Right forelimb (tissue), 1 donor: ENCODE measurements at places on chromosomes 11 and 22.

DNA sequence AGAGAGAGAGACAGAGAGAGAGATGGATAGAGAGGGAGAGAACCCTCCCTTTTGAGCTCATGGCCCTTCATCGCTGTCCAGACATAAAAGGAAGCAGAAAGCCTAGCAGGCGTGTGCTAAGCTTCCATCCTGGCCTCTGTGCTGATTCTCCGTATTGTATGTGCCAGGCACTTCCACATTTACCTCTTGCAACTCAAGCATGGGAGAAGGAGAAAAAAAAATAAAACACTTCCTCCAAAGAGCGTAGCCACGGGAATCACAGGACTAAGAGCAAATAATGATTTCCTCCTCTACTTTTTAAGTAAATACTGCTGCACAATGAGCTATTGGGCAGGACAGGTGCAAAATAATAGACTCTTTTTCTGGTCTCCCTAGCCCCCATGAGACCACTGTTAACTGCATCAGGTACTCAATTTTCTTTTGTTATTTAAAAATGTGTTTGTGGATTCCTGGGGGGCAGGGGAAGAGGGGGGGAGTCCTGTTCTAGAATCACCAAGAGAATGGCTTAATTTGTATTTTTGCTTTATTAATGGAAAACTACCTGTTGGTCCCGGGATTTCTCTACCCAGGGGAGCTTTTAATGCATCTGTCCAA, 154.3 kb downstream of the NXPE2 start:
- DNase-seq: no peak

DNA sequence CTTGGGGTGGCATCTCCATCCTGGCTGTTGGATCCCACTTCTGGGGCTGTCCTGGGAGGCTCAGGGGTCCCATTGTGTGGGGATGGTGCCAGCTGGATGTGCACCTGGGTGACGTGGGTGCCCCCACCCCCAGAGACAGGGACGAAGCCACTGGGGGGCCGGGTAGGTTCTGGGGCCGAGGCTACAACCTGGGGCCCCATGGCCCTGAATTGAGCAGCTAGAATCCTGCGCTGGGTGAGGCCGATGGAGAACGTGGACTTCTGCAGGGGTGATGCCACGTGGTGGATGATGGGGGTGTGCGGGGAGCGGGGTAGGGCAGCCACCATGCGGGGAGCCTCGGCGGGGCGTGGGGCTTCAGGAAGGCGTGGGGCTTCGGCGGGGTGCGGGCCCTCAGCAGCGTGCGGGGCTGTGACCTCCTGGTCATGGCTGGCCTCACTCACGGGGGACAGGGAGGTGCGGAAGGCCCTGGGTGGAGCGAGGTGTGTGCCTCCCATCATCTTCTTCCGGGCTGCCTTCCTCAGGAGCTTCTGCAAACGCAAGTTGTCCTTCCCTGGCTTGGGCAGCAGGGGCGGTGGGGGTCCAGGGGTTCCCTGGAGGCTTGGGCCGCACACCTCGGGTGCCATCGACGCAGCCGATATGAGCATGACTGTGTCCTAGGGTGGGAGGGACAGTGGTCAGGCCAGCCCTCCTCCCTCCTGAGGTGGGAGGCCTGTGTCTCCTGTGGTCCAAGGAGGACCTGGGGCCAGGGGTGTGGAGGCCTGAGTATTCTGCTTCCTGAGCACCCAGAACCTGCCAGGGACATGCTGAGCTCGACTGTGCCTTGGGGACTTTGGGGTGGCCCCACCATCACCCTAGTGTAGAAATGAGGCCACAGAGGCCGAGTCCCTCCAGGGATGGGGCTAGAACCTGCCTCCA, 1.5 kb downstream of the PRR33 start:
- no peak for DNase-seq

DNA sequence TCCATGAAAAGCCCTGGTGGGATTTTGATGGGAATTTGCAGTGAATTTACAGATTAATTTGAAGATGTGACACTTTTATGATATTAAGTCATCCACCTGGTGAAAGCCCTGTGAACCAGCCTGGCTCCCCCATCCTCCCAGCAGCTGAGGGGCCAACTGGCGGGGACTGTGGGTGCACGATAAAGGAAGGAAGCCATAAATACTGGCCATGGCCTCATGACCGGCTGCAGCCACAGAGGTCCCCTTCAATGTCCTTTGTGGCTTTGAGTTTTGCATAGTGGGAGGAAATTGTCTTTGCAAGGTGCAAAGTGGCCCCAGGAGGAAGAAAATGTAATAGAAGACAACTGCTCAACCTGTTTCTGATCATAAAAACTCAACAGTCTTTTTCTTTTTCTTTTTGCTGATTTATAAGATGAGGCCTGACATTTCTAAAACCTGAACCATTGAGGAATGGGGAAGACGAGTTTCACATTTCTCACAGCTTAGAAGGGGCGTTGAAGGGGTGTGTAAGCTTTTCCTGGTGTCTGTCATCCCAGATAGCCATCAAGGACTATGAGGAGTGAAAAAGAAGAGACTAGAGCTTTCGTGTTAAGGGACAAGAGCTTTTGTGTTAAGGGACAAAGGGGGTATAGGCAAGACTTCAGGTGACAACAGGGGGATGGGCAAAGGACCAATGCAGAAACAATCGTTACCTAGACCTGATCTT, 6.3 kb upstream of the NDUFV1 start:
- no peak for DNase-seq

DNA sequence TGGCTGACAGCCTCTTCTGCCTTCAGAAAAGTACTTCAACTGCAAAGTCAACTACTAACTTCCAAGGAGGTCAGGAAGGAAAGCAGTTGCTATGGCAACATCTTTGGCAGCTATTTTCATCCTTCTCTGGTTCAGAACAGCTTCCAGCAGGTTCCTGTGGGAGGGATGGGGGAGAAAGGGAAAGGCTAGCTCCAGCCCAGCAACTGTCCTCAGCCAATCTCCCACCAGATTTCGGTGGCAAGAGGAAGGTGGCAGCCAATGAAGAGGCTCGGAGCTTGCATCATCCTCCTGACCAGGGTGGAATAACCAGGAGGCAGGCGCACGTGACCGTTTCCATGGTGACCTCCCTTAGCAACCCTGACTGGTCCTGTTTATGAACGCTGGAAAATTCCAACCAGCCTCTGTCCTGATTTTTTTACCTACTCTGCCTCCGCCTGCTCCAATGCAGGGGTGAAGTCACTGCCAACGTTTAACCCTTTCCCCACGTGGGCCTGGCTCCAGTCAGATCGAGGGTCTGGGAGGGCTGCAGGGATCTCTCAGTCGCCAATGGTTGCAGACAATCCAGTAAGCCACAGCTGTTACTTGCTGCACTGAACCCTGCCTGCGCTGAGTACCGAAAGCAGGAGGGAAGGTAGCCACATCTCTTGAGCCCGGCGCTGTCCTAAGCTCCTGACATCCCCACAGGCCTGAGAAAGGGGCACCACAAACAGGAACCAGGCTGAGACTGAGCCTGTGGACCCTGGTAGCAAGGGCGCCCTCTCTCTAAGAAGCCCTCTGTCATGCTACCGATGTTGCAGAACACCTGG, 11.2 kb upstream of the MALAT1 start:
- DNase-seq: peak; percentile 95

- no peak for DNase-seq
Measured at GRCh38 chr11:61181489-61181888, 20.3 kb upstream of the VPS37C start.

- no peak for DNase-seq
Measured at GRCh38 chr11:10906521-10906920, 48.7 kb upstream of the ZBED5 start.

DNA sequence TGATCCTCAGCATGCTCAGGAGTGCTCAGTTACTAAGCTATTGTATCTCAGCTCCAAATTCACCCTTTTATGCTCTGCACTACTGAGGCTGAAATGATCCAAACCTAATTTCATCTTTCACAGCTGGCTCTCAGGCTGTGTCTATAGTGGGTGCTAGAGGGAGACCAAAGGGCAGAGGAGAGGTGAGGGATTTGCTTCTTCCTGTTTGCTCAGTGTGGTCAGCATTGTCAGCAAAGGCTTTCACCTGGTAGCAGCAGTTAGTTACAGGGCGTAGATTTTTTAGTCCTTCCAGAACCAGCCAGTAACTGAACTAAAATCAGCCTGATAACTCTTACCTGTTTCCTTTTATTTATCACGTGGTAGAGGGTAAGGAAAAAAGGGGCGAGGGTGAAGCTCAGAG, 33.2 kb downstream of the XRCC6 start:
- no peak for DNase-seq

- DNase-seq: peak; percentile 34
Measured at GRCh38 chr11:1130276-1131032, 27.3 kb upstream of the MUC5AC start.

- no peak for DNase-seq
Measured at GRCh38 chr11:91794146-91794545, 430.5 kb upstream of the FAT3 start.

- DNase-seq: no peak
Measured at GRCh38 chr11:77147668-77148321, 19.7 kb downstream of the MYO7A start.

DNA sequence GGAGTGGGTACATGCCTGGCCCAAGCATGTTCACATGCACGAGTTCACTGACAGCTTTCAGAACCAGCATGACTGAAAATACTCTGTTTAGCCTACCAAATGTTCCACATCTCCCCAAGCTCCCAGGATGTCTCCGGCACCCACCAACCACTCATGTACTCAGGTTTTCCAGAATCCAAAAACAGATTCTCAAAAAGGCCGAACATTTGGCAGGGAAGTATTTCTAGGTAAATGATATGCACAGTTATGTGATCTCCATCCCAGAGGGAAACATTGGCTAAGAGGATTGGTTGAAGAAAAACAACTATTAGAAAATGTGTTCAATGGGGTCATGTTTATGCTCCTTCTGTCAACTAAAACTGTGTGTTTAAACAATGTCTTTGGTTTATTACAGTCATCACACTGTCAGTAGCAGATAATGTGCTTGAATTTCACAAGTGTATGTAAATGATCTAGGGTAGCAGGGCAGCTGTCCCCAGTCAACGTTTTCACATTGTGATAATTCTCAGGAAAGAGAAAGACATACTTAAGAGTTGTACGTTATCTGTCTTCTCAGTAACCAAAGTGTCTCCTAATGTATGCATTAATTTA, 52.3 kb downstream of the BARX2 start:
- no peak for DNase-seq

DNA sequence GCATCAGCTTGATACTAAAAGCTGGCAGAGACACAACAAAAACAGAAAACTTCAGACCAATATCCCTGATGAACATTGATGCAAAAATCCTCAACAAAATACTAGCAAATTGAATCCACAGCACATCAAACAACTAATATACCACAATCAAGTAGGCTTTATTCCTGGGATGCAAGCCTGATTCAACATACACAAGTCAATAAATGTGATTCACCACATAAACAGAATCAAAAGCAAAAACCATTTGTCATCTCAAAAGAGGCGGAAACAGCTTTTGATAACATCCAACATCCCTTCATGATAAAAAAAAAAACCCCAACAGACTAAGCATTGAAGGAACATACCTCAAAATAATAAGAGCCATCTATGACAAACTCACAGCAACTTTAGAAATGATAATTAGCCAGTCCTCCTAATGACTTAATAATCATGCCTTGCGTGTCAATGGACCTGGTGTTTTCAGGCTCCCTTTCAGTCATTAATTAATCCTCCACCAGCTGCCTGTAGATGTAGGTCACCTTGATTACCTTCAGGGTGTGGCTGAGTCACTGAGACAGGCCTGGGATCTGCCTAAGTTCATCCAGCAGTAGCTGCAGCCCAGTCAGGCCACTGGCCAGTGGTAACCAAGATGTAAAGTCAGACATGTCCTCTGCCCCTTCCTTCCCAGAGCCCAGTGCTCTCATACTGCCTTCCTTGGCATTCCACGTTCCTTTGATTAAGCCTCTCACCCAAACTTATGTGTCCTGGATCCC, 109.8 kb downstream of the EHF start:
- DNase-seq: no peak

- no peak for DNase-seq
Measured at GRCh38 chr22:22458896-22459588, 49.5 kb downstream of the ZNF280B start.

- no peak for DNase-seq
Measured at GRCh38 chr11:93236741-93237675, 39.2 kb upstream of the SLC36A4 start.

- DNase-seq: no peak
Measured at GRCh38 chr11:64112771-64113461, 53.0 kb downstream of the MACROD1 start.

DNA sequence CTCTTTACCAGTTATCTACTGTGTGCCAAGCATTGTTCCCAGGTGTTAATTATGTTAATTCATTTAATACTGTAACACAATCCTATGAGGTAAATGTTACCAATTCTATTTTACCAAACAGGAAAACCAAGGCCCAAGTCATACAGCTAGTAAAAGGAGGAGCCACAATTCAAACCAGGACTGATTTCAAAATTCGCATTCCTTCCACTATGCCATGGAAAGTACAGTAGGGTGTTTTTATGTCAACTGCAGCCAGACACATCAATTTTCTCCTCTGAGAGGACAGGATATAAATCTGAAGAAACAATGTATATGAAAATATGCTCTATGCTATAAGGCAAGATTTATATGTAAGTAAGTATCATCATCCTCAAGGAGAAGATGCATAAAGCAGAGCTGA, 104.3 kb downstream of the RPL27A start:
- no peak for DNase-seq

GRCh38 chr11:96241331-96241841, 101.6 kb downstream of the MAML2 start:
- DNase-seq: no peak

DNA sequence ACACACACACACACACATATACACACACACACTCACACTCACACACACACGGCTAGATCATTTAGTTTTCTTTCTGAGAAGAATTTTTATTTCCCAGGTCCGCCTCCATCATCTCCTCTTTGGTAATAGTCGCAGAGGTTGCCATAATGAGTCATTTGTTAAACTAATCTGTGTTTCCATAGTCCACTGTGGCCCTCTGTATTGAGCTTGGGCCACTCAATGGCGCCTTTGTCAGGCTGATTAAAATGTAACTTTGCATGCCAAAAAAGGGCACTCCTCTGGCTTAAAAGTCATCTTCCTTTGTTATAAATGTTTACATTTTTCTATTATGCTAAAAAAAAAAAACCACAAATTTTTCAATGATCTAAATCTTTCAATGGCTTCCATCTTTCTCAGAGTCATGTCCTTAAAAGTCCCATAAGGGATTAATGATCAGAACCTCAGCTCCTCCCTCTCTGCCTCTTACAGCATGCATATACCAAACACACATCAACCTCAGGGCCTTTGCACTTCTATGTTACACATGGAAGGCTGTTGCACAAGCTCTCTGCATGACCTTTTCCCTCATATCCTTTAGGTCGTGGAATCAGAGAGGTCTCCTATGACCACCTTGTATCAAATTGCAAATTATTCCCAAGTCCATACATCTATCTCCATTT, 35.3 kb downstream of the EHF start:
- no peak for DNase-seq

- DNase-seq: no peak
Measured at GRCh38 chr11:129323896-129324502, 51.6 kb upstream of the BARX2 start.
